ENCODE measurements at places on chromosomes 7 and 10.

DNA sequence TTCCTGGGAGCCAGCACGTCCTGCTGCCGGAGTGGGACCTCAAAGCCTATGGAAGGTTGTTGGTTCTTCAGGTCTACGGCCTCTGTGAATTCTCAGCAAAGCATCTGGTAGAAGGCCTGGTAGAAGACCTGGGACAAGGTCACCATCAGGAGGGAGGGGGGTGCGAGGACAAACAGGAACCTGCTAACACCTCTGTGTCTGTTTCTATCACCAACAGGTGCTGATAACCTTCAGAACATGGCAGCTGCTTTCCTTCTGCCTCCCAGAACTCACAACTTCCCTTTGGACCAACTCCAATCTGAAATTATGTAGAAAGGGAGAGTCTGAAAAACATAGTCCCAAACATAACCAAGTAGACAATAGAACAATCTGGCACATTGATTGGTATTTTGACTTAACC is 8.3 kb upstream of the MET start:
- no peak for DNase-seq

- DNase-seq, result no peak
Observed at GRCh38 chr7:36469236-36469635, 79.6 kb downstream of the ANLN start.

- no peak for DNase-seq
Observed at GRCh38 chr10:96124230-96125141, 5.6 kb upstream of the ZNF518A start.

DNA sequence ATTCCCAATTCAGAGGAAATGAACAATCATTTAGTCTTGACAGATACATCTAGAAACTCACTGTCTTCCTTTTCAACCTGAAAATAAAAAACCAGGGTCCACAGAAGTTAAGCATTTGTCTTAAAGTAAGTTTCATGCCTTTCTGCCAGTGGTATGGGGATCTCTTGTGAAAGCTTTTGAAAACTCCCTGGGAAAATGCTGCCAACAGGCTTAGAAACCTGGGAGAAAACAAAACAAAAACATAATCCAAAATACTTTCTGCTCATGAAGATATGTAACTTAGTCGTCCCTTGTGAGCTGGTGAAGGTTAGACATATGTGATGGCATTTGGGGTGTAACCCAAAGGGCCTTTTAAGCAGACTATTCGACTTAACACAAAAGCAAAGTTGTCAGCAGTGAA is 66.4 kb upstream of the ZNF438 start:
- DNase-seq, result no peak

- no peak for DNase-seq
Observed at GRCh38 chr7:41955893-41956675, 253.2 kb upstream of the INHBA start.
